ENCODE measurements at places on chromosomes 11 and 22. TPM values are rescaled to one million over a fixed set of nuclear protein-coding genes. Genes with fewer than 3 reads are reported as not detected.

DNA sequence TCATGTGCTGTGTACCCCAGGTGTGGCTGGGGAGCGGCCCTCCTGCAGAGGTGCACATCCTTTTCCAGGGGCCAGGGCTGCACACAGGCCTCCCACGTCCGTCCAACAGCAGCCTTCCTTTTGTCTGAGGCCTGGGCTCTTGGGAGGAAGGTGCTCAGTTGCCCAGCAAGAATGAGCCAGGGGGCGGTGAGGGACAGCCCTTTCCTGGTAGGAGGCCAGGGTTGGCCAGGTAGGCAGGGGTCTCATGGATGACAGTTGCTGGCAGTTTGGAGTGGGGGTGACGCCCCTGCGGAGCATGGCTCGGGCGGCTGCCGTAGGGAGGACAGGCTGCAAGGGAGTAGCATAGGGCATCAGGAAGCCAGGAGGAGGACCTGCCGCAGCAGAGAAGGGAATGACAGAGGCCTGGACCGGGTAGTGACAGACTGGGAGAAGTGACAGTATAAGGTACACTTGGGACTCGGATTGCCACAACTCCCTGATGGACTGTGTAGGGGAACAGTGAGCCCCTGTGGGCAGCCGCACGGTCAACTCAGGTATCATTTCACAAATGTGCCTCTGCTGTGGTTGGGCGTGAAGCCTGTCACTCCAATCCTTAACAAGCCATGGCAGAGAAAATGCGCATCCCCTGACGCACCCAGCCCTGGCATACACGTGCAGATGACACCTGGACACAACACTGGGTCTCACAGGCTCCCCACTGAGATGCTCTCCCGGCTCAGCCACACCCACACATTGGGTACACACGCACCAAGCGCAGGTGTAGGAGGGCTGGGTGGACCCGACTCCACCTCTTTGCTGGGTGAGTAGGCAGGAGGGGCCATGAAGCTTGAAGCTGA, 79.7 kb downstream of the DGCR2 start:
- DNase-seq: no peak

DNA sequence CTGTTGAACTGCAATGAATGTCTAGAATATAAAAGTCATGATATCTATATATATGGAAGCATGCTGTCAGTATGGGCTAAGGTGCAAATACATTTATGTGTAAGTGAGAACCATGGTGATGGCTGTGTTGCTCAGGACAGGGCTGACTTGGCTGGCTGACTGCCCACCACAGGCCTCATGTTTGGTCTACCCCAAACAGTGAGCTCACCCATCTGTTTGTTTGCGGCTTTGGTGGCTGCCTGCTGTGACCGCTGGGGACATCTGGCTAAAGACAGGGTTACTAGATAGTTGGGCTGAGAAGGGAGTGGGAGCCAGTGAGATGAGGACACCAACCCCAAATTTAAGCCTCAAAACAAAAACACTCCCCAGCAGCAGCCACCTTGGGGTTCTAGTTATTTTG, 6.3 kb downstream of the CD44 start:
- no peak for DNase-seq

DNA sequence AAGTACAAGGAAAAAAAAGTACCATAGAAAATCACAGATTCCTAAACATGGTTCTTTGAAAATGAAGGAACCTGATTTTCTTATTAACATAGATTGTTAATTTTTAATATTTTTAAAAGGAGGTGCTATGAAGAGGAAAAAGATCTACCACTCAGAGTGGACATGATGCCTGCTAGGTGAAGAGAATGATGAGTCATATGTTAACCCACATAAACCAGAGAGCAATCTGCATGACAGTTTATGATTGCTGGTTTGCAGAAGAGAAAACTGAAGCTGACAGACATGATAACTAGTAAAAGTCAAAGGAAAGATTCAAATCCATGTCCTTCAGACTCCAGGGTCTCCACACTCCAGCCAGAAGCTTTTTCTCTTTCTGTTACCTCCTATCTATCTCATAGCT, 1231.7 kb downstream of the LRRC4C start:
- no peak for DNase-seq

GRCh38 chr11:86249307-86250098, 5.0 kb downstream of the EED start:
- no peak for DNase-seq

DNA sequence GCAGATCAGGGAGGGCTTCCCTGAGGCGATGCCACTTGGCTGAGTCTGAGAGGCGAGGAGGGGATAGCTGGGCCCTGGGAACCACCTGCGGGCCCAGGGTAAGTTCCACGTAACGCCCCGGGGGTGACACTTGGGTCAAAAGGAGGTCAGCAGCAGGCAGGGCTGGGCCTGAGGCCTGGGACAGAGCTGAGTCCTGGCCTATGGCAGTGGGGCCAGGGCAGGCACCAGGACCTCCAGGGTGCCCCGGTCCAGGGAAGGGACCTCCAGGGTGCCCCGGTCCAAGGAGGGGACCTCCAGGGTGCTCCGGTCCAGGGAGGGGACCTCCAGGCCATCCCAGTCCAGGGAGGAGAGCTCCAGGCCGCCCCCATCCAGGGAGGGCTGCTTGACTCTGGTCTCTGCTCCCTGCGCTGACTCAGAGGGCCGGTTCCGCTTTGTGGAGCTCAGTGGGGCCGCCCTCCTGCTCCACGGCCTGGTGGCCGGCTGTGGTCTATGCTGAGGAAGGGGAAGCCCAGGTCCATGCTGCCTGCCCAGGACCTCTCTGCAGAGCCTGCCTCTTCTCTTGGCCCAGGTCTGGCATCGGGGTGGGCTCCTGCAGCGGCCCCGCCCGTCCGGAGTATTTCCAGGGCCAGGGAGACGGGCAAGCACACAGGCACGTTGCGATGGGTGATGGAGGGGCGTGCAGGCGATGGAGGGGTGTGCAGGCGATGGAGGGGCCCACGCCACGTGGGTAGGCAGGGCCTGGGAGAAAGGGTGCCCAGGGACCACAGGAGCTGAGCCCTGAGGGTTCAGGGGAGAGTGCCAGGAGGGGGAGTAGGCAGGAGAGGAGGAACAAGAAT, 19.5 kb upstream of the WNT7B start:
- peak; percentile 70 for DNase-seq

- no peak for DNase-seq
Observed at GRCh38 chr22:35458547-35459422, 58.8 kb downstream of the MCM5 start.

DNA sequence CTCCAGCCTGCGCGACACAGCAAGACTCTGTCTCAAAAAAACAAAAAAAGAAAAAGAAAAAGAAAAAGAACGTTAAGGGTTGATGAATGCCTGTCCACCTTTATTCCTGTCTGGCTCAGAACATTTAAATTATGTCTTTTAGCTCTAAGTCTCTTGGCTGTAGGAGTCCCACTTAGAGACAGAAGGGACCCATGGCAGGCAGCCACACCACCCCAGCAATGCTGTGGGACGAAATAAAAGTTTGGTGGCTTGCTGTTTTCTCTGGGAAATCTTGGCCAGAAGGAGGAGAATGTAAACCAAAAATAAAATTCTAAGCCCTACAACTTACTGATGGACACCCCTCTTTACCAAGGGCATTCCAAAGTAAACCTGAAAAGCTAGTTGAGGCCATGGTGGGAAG, 38.9 kb upstream of the GNAZ start:
- DNase-seq: no peak

DNA sequence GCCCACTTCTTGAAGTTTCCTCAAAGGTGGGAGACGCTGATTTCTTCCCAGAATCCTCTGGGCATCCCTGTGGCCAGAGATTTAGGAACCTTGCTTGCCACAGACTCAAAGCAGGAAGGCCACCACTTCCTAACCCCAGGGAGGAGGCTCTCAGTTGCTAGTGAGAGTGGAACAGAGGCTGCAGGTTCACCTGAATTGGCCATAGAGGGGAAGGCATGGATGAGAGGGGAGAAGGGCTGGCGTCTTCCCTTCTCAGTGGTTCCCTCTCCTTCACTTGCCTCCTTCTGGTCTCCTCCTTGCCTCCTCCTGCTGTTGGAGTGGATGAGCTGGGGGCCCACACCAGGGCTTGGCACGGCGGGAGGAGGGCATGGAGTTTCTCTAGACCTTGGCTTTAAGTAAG, 185.7 kb downstream of the ADAMTS15 start:
- DNase-seq: no peak

DNA sequence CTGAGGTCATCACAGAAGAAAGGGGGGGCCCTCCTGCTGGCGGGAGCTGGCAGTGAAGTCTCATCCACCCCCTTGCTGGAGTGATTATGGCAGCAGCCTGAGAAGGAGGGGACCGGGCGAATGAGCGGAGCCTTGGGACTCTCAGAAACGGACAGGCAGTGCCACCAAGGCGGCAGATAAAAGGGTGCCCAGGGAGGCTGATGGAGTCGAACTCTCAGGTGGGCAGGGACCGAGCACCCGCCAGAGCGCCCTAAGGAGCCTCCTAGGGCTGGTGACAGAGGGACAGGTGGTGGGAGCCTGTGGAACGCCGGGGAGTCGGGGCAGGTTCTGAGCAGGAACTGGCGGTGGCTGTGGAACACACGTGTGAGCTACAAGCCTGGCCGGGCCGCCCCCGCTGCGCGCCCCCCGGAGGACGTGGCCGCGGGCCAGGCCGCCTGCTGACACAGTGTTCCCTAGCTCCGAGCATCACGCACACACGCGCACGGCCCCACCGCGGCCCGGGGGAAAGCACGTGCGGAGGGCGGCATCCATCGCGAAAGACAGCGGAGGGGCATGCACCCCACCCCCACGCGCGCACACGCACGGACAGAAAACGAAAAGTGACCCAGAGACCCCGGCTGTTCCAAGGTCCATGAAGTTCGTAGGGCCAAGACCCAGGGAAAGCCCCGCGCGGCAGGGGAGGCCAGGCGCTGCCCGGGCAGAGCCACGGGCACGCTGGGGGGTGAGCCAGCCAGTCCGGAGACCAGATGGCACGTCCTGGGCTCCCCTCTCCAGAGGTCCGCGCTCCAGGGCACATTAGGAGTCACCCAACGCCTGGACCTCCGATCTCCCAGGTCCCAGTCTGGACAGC, 1.0 kb downstream of the VWCE start:
- no peak for DNase-seq

DNA sequence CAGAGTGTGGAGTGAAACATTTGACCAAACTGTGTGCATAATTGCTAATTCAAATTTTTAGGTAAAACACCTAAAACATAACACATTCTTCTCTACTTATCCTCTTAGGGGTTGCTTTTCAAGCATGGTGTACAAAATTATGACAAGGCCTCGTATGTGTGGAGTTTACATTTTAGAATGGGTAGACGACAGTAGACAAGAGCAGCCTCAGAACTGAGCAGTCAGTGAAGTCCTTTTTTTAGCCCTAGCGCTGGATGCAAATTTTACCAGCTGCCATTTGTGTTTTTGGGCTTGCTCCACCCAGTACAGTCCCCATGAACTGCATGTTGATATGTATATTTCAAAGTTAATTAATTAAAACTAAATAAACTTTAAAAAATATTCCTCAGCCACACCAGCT, 64.7 kb upstream of the TOP3B start:
- DNase-seq: no peak

DNA sequence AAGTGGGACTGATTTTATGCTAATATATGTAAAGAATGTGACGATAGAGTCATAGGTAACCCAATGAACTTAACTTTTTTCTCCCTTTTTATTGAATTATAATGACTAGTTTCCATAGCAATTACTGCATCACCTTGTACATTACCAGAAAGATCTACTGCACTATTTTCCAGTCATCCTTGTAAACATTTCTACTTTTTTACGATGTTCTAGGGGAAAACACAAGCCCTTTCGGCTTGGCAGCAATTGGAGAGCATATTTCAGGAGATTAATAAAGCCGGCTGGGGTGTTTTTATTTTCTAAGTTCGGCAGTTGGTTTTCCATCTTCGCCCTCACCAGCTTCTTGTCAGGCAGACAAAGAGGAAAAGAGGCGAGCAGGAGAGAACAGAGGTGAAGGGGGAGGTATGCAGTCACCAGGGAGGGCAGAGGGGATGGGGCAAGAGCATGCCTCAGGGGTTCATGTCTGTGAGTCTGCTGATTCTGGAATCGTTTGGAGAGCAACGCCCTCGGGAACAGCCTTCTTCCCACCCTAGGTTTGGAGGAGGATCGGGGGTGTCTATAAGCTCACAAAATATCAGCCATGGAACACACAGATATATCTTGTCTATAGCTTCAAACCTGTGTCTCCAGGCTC, 476.4 kb downstream of the MIAT start:
- DNase-seq: no peak

- DNase-seq: no peak
Observed at GRCh38 chr11:111512296-111513239, at the start of gene BTG4. Gene BTG4 (minus strand): TSS chr11:111512386. CDS start chr11:111498776, 13,610 bp downstream.

The CDC42BPG gene
- 78.6 TPM for total RNA-seq

The TUBA8 gene
- total RNA-seq: not detected

The PATE2 gene
- not detected for total RNA-seq

The HIPK3 gene
- total RNA-seq: 98.1 TPM

The SPINDOC gene
- 3.5 TPM for total RNA-seq

The TRIM51 gene
- total RNA-seq: not detected

The OR9Q2 gene
- total RNA-seq: not detected

The BAIAP2L2 gene
- 83.3 TPM for total RNA-seq
